ENCODE measurements at places on chromosomes 5 and 9.

DNA sequence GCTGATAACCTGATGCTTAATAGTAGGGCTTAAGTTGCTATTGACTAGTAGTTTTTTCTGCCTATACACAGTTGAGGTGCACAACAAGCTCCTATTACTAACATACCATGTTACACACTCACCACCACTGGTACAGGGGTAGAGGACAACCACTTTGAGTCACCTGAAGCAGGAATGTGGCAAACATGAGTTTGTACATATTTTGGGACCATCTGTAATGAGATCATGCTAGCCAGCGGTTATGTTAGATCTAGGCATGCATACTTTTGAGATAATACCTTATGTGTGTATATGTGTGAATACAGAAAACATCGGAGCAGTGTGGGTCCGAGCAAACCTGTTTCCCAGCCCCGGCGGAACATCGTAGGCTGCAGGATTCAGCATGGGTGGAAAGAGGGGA is 72.8 kb upstream of the NXNL2 start:
- DNase-seq = no peak

- no peak for DNase-seq
These were observed 275.9 kb downstream of the ACTL7B start for GRCh38 chr9:108579757-108580439.

DNA sequence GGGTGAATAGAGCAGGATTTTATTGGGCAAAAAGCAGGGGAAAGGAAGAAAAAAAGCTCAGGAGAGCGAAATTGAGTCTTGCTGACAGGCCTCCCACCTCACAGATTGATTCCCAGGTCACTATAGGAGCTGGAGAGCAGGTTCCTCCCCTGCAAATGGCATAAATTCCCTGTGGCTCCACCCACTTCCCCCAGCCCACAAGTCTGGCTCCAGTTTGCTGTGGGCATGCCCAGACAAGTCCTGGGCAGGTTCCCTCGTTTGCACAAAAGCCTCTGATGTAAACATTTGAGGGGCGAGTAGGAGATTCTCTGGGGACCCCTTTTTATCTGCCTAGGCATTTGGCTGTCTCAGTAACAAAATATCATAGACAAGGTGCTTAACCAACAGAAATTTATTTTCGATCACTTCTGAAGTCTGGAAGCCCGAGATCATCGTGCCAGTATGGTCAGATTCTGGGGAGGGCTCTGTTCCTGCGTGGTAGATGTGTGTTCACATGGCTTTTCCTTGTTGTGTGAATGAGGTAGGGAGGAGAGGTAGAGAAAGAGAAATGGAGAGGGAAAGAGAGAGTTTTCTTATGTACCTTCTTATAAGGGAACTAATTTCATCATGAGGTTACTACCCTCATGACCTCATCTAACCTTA is 614.5 kb downstream of the MAT2B start:
- DNase-seq = no peak

GRCh38 chr5:15472116-15472515 is 27.9 kb upstream of the FBXL7 start:
- no peak for DNase-seq

GRCh38 chr5:142797420-142797819 is 27.2 kb downstream of the ARHGAP26 start:
- DNase-seq = no peak

GRCh38 chr5:43315682-43316081 is 2.5 kb upstream of the HMGCS1 start:
- DNase-seq = no peak

- DNase-seq = no peak
These were observed 889.4 kb upstream of the SEMA6A start for GRCh38 chr5:117463881-117464570.

All from C1 segment of cervical spinal cord (tissue), 14 donors.